Smooth muscle cell of the brain vasculature (primary cell): ENCODE measurements at places on chromosomes 2 and 18.

- no peak for DNase-seq
Observed at GRCh38 chr2:121826036-121826435, 70.6 kb downstream of the TSN start.

DNA sequence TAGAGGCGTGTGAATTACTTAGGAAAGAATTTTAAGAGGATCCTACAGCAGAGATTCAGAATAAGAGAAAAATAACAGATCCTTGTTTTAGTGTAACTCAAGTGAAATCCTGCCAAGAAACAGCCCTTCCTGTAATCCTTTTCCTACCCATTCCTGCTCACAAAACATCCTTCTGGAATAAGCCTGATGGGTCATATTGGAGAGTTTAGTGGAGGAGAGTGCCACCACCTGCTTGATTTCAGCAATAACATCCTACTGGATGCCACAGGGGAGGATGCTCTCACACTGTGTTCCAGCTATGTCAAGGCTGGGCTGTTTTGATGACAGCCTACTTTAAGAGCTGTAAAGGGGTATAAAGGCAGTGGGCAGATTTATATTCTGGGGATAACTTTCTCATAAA lies 54.8 kb upstream of the CCDC178 start:
- peak; percentile 43 for DNase-seq

- DNase-seq: no peak
Observed at GRCh38 chr18:78482378-78482777, 497.2 kb upstream of the SALL3 start.

GRCh38 chr18:36628435-36629137 lies 200.2 kb downstream of the TPGS2 start:
- DNase-seq: no peak

GRCh38 chr2:109032229-109032820 lies 43.3 kb upstream of the EDAR start:
- no peak for DNase-seq

DNA sequence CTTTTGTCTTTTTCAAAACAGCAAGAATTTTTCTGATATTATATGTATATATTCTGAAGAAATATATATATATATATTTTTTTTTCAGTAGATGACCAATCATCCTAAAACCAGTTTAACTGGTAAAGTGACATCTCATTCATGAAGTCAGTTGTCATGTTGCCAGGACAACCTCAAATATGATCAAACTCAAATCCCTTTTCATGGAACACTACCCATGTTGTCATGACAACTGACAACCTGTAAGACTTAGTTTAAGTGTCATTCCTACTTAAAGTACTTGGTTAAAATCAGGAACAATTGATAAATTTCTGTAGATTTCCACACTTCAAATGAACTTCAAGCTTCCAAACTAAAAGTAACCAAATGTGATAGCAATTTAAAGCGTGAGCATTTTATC lies 101.8 kb upstream of the ERBB4 start:
- DNase-seq: no peak

DNA sequence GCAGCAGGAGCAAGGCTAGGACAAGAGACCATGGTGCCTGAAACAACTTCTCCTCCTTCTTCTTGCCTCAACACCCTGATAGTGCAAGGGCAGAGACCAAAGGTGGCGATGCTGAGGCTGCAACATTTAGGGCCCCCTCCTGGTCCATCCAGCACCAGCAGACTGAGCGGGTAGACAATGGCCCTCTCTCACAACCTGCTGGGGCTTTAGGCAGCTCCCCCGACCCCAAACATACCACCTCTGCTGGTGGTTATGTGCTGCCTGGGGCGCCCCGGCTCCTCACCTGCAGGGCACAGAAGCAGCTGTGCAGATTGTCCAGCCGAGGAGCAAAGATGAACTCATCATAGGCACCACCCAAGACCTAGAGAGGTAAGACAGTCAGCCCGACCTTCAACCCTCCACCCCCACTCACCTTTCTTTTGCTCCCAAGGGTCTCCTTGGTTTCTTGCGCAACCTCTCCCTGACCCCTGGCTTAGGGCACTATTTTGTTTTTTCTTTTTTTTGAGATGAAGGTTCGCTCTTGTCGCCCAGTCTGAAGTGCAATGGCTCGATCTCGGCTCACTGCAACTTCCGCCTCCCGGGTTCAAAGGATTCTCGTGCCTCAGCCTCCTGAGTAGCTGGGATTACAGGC lies 3.5 kb downstream of the DNPEP start:
- DNase-seq: no peak

DNA sequence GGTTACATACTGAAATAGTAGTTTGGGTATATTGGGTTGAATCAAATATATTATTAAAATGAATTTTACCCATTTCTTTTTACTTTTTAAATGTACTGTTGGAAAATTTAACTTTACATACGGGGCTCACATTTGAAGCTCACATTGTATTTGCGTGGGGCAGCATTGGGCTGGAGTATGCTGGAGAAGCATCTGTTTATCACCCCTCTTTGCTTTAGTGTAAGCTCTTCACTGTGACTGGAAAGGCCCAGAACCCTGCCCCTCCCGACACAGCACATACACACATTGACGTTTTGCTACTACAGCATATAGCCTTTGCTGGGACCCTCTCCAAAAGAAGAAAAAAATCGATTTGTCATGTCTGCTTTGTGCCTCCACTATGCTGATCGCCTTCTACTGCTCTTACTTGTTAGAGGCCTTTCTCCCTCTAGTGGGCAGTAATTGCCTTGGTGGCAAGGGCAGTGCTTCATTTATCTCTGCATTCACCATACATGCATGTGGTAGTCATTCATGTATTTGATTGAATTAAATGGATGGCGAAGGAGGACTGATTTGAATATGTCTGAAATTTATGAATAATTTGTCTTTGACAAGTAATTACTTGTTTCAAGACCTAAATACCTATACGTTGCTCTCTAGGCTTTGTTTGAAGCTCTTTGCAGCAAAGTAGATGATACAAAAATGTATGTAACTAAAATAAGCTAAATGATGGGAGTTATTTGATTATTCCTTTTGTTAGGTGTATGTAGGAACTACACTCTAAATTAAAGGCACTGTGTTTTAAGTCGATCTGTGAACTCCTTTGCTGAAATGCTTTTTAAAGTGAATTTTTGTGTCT lies 37.4 kb downstream of the VAPA start:
- peak; percentile 39 for DNase-seq

- no peak for DNase-seq
Observed at GRCh38 chr2:46381263-46381849, 84.1 kb downstream of the EPAS1 start.

DNA sequence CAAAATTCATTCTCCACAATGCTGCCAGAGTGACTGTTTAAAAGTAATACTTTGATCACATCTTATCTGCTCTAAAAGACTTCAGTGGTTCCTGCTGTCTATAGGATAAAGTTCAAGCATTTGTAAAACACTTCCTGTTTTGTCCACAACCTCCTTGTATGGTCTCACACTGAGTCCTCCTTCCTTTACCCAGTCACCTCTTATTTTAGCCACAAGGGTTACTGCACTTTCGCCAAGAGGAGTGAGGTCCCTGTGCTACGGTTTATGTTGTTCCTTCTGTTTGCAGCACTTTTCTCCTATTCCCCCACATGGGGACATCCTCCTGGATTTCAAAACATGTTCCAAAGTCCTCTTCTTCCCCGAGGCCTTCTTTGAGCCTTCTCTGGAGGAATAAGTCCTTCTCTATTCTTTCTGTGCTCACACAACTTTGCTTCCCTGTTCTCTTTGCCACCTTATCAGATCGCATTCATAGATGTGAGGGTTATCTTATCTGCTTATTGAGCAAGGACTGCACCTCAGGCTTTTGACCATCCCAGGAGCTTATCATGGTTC lies 112.2 kb upstream of the NABP1 start:
- DNase-seq: no peak

DNA sequence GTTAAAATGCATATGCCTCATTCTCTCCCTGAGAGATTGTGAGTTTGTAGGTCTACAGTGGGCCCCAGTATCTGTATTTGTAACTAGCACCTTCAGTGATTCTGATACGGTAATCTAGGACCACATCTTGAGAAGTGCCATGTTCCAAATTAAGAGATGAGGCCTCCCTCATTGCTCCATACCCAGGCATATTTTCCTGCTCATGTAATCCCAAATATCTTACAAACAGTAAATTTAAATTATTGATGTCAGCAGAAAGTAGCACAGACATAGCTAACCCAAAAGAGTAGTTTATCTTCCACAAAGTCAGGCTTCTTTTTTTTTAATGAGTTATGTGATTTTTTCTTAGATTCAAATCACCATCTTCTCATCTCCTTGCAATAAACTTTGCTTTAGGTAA lies 263.8 kb downstream of the SETBP1 start:
- no peak for DNase-seq

GRCh38 chr2:187541086-187542085 lies 12.8 kb downstream of the TFPI start:
- DNase-seq: peak; percentile 70

- DNase-seq: no peak
Observed at GRCh38 chr2:160592401-160592800, 98.8 kb upstream of the RBMS1 start.

DNA sequence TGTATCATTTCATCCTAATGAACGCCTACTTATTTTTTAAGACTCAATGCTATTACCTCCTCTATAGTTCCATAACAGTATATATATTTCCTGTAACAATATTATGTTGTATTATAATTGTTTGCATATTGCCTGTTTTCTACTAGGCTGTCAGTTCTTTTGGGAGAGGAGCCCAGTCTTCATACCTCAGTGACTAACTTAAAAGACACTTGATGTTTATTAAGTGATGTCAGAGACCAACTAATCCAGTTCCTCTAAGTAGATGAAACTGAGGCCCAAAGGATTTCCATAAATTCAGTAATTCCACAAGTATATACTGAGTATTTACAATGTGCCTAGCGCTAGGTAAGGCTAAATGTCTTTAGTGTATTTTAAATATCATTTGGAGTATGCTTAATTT lies 48.9 kb upstream of the AAK1 start:
- no peak for DNase-seq

GRCh38 chr18:1147730-1148129 lies 243.1 kb downstream of the ADCYAP1 start:
- no peak for DNase-seq

GRCh38 chr18:63591725-63592124 lies 4.6 kb downstream of the SERPINB13 start:
- no peak for DNase-seq

- DNase-seq: no peak
Observed at GRCh38 chr2:217901835-217902378, 100.9 kb downstream of the TNS1 start.

GRCh38 chr18:11124054-11124453 lies 25.3 kb downstream of the PIEZO2 start:
- no peak for DNase-seq

- DNase-seq: no peak
Observed at GRCh38 chr18:62716619-62717168, 1.4 kb downstream of the PHLPP1 start.

DNA sequence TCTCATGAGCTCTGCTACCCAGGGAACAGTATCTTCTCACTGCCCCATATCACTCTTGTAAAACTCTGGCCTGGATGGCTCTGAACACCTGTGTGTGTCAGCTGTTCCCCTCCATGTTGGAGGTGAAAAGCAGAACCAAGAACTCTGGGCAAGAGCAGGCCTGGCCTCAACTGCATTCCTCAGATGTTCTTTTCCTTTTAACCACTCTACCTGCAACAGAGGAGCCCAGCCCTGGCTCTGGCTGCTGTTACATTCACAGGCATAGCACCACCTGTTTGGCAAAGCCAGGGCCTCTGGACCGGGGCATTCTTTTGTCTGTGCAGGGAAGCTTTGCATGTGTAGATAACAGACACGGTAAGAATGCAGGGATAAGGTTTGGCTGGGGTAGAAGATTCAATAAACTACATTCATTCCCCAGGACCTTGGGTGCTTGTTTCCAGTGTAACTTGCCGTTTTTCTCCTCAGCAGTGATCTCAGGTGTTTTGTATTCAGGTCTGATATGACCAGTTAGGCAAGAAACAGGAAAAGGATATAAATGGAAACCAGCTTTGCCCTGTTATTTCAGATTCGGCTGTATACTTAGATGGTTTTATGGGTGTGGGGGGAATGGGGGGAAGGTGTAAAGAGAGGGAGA lies 95.1 kb downstream of the SPTBN1 start:
- no peak for DNase-seq

GRCh38 chr2:26349690-26350089 lies 3.1 kb upstream of the ADGRF3 start:
- no peak for DNase-seq

DNA sequence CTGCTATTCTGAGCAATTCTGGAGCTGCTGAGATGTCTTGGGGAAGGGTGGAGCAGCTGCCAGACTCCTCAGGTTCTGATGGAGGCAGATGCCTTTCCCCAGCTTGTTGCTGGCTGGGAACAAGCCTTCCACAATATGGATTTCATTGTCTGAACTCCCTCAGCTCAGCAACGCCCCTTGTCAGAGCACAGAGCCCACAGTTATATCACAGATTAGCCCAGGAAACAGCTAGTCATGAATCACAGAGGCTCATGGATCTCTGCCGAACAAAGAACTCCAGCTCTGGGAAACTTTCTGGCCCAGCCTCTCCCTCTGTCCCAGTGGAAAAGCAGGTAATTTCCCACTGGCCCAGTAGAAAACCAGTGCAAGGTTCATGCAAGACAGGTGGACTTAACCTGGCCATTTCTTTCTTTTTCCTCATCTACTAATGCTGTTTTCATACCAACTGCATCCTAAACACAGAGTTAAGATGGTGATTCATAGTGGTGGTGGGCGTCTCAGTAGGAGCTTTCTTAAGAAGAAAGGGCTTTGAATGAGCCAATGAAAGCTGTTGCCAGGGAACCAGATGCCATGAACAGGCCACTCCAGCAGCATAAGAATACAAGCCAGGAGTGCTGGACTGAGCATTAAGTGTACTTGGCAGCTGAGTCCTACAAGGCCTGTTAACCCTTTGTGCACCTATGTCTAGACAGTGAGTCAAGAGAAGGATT lies 8.7 kb upstream of the KIAA2012 start:
- peak; percentile 59 for DNase-seq

GRCh38 chr2:182952741-182953450 lies 85.4 kb downstream of the NCKAP1 start:
- no peak for DNase-seq

DNA sequence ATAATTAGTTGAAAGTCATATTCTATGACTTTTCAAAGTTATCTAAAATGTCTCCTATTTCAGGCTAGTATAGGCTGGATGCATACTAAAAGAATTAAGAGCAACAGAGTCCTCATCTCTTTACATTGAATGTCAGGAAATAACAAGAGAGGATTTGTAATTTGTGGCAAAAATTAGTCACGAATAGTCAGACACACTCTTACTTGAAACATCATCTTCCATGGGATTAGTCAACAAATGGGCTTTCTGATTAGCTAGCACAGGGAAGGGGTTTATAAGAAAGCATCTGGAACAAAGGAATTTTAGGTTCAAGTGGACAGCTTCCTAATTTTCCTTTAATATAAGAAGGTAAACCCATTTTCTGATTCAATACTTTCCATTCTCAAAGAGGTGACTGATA lies 330.3 kb upstream of the MEX3C start:
- no peak for DNase-seq

DNA sequence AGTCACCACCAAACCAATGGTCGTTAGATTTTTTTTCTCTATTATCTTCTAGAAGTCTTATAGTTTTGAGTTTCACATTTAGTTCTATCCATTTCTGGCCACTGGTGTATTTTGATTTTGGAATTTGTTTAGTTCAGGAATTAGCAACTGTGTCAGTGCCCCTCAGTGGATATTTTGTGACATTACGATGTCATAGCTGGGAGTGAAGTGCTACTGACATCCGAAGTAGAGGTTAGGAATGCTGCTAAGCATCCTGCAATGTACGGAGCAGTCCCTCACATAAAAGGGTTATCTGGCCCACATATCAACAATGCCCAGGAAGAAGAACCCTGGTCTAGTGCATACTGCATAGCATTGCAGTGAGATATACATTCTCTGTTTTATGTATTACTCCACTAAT lies 157.4 kb upstream of the RGPD4 start:
- peak; percentile 17 for DNase-seq
